ENCODE measurements at places on chromosomes 5 and 9.

- no peak for DNase-seq
Observed at GRCh38 chr9:34512131-34513078, 10.4 kb downstream of the ENHO start.

GRCh38 chr5:178784391-178784790 is 53.9 kb upstream of the ZNF354A start:
- no peak for DNase-seq

- DNase-seq, result no peak
Observed at GRCh38 chr9:76412638-76413037, 18.4 kb upstream of the RFK start.

DNA sequence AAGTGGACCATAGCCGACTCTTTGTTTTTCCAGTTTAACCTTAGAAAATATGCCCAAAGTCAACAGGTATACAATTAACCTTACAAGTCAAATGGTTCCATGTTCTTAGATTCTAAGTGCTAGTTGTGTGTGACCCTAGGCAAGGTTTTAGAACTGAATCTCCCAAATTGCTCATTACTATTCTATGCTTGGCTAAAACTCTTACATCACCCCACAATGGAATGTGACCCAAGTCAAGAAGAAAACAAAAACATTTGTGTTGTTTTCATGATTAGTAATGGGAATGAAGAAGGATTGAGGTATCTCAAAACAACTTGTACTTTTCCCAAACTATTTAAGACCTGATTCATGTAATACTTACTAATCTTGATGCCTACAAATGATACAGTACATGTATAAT is 159.2 kb downstream of the ARRDC3 start:
- no peak for DNase-seq

- DNase-seq, result no peak
Observed at GRCh38 chr9:14209399-14210345, 104.3 kb downstream of the NFIB start.

DNA sequence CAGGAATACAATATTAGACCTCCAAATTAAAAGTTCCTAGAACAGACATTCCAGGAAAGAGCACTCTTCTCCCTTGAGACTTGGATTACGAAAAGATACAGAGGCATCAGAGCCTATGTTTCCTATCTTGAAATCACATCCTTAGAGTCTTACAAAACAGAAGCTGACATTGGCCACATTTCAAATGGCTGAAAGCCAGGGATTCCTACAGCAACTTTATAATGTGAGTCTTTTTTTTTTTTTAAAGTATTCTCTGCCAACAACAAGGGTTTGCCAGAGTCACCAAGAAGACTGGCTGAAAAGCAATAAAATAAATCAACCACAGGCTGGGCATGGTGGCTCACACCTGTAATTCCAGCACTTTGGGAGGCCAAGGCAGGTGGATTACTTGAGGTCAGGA is 63.1 kb downstream of the TRPM6 start:
- DNase-seq, result no peak

- no peak for DNase-seq
Observed at GRCh38 chr9:95666096-95666784, 149.5 kb upstream of the PTCH1 start.

GRCh38 chr9:15227491-15227890 is 79.5 kb downstream of the TTC39B start:
- DNase-seq, result no peak

DNA sequence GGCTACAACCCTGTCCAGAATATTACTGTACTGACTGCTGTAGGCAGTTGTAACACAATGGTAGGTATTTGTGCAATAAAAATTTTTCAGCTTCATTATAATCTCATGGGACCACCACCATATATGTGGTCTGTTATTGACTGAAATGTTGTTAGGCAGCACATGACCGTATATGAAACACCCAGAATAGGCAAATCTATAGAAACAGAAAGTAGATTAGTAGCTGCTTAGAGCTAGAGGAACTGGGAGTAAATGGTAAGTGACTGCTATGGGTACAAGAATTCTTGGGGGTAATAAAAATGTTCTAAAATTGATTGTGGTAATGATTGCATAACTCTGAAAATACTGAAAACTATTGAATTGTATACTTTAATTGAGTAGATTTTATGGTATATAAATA is 185.7 kb downstream of the ESM1 start:
- no peak for DNase-seq

- DNase-seq, result no peak
Observed at GRCh38 chr5:34582371-34582770, 73.8 kb upstream of the RAI14 start.

- DNase-seq, result no peak
Observed at GRCh38 chr5:94748212-94748611, 129.7 kb downstream of the SLF1 start.

- DNase-seq, result no peak
Observed at GRCh38 chr9:90840696-90841095, 39.1 kb downstream of the SYK start.

- no peak for DNase-seq
Observed at GRCh38 chr5:127019928-127020327, 10.4 kb downstream of the MARCHF3 start.

DNA sequence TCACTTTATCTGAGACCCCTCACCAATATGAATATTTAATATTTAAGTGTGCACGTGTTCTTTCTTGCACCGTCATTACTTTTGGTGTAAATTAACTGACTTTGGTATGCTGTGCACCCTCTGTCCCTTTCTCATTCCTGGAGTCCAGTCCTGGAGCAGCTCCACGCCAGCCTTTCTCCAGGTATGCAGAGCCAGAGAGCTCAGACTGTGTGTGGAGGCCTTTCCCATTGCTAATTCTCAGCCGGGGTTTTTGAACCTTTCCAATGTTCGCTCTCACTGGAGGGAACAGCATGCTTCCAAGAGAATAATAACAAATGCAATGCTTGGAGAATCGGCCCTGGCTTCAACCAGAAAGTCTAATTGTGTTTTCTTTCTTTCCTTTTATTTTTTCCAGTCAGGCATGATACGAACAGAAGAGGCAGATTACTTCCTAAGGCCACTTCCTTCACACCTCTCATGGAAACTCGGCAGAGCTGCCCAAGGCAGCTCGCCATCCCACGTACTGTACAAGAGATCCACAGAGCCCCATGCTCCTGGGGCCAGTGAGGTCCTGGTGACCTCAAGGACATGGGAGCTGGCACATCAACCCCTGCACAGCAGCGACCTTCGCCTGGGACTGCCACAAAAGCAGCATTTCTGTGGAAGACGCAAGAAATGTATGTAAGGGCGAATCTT is 41.7 kb downstream of the ADAMTS16 start:
- no peak for DNase-seq

GRCh38 chr9:110069326-110070248 is 138.4 kb downstream of the C9orf152 start:
- no peak for DNase-seq

DNA sequence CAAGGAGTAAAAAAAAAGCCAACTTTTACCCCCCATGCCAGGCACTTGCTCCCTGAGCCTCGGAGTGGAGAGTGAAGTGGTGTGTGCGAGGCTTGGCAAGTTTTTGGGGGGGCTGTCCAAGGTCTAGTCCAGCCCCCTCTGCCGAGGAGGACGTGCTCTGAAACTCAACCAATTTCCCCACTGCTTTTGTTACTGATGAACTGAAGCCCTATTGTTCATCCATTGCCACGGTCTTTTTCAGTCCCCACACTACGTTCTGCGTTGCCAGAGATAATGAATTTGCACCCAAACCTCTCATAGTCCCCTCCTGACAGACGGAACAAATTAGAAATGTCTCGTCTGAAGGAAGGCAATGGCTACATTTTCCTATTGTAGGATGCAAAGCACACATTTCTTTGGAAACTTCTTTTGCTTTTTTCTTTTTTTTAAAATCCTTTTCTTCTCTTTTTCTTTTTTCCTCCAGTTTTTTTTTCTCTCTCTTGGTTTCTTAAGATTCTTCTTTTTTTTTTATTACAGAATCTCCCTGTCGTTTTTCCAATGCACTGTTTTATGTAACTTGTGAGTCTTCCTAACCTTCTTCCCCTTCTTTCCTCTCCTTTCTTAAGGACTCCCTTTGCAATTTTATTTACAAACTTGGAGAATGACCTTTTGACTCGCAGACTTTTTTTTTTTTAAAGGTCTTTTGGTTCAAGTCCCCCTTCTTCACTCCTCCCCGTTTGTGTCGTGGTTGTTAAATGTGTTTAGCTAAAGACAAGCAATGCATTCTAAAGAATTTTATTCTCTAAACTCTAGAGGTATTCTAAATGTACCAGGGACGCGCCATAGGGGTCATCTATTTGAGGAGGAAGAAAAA is 209.5 kb downstream of the MEF2C start:
- no peak for DNase-seq

DNA sequence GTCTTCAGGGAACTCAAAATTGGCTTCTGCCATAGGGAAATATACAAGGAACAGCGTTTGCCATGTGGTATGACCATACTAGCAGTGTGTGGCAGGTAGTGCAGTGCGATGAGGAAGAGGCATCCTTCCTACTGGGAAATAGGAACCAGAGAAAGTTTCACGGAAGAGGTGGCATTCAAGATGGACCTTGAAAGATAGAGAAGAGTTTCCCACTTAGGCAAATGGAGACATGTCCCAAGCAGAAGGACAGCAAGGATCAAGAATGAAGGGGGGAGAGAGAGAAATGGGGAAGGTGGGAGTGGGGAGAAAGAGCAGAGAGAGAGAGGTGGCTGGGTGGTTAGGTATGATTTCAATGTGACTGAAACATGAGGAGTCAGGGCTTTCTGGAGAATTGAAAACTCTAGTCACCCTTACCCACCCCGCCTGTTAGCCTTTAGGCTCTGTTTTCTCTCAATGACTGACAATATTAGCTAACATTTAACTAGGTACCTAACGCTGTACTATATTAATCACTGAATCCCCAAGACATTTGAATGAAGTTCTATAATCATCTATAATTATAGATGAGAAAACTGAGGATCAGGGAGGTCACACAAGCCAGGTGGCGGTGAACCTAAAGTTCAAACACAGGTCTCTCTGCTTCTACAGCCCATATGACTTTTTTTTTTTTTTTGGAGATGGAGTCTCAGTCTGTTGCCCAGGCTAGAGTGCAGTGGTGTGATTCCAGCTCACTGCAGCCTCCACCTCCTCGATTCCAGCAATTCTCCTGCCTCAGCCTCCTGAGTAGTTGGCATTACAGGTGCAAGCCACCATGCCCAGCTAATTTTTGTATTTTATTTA is 171.3 kb downstream of the NR3C1 start:
- DNase-seq, result no peak
